ENCODE measurements at places on chromosomes 5 and 9.

DNA sequence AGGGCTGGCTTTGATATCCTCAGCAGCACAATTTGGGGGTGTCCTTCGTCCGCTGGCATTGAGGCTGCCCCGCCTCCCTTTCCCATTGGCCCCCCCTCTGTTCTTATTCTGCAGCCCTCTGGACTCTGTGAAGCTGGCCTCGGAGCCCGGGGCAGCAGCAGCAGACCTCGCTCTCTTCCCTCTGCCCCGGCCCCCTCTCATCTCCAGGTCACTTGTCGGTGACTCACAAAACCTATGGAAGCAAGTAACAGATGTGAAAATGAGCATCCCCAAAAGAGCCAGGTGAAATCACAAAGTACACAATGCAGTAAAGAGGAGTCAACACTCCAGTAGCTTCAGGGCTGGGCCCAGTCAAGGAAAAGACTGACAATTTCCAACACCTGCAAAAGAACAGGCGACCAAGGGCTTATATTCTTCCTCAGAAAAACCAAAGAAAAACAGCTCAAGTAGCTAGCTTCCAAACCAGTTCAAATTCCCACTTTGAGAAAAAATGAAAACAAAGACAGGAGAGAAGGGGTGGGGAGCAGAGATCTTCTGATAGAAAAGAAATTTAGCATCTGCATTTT, 97.5 kb downstream of the ZNF608 start:
- no peak for DNase-seq

- no peak for DNase-seq
Observed at GRCh38 chr9:136372561-136373299, 739 bp downstream of the CARD9 start.

DNA sequence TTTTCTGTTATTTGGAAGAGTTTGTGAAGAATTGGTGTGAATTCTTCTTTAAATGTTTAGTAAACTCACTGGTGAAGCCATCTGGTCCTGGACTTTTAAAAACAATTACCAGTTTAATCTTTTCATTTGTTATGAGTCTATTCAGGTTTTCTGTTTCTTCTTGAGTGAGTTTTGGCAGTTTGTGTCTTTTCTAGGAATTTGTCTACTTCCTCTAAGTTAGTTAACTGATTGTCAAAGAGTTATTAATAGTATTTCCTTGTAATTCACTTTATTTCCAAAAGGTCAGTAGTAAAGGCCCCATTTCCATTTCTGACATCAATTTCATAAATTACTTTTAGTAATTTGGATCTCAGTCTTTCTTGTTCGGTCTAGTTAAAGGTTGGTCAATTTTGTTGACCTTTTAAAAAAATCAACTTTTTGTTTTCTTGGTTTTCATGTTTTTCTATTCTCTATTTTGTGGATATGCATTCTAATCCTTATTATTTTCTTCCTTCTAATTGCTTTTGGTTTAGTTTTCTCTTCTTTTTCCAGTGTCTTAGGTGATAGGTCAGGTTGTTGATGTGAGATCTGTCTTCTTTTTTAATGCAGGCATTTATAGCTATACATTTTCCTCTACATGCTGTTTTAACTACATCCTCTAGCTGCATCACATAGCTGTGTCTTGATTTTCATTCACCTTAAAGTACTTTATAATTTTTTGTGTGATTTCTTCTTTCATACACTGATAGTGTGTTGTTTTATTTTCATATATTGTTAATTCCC, 7.3 kb upstream of the SMIM3 start:
- DNase-seq, result no peak

DNA sequence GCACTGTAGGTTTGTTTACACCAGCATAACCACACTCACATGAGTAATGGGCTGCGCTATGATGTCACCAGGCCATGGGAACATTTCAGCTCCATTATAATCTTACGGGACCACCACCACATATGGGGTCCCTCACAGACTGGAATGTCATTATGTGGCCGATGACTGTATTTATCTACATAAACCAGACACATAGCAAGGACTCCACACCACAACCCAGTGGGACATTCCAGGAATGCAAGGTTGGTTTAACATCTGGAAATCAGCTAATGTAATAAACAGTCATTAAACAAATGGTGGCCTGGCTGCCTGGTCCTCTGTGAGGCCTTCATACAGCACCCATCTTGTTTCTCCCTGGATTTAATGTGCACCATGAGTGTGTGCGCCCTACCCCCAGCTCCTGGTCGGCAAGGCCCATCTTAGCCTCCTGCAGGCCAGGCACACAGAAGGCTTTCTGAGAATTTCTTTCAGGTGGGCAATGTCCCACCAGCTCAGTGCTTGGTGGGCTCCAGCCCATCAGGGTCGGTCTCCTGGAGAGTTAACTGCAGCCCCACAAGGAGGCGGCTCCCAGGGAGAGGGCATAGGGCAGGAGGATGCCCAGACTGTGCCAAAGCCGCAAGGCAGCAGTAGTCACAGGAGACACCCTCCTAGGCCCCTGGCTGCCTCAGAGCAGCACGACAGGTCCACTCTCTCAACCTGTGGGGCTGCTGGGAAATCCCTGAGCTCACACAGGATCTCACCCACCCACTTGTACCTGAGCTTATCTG, 35.9 kb upstream of the SARDH start:
- no peak for DNase-seq

DNA sequence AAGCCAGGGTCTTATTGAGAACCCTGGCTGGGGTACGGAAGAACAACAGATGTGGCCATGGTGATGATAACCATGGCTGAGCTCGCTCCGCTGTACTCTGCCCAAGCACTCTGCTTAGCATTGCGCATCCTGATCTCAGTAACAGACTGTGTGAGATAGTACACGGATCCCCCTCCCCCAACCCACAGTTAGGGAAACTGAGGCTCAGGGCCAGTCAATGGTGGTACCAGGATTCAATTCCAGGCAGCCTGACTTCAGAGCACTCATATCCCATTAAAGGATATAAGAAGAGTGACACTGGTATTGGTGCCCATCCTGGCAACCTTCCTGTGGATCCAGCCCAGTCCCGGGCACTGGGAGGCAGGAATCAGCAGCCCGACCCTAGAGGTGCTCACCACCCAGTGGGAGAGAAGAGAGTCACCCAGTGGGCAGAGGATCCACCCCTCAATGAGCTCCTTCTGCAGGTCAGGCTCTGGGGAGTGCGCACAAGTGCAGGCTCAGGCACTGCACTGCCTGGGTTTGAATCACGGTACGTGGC, 26.5 kb upstream of the KIF12 start:
- DNase-seq, result no peak

DNA sequence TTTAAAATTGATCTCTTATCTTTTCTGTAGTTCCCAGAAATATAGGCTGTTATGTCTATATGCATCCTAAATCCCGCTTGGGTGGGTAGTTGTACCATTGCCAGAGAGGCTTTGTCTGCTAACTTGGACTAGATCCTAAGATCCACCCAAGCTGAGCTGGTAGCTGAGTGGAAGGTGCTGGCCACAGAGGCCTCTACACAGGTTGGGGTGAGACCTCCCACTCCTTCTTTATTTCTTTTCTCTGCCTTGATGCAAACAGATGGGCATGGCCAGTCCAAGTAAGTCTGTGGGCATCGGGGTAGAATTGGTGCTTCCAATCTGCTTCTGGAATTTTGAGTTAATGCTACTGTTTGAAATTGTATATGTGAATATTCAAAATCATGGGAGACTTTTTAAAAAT, 14.4 kb upstream of the GADD45G start:
- DNase-seq, result no peak

GRCh38 chr5:139186261-139186660, 11.9 kb downstream of the SIL1 start:
- DNase-seq, result no peak

GRCh38 chr9:113649054-113649453, 185.5 kb downstream of the RGS3 start:
- peak; percentile 76 for DNase-seq

Data from heart right ventricle (tissue), 16 donors.